ENCODE measurements at places on chromosomes 12 and 14.

GRCh38 chr14:29584992-29585391 lies 342.7 kb downstream of the PRKD1 start:
- no peak for DNase-seq

- no peak for DNase-seq
Observed at GRCh38 chr12:19245666-19246065, 116.1 kb downstream of the PLEKHA5 start.

- peak; percentile 22 for DNase-seq
Observed at GRCh38 chr14:21039585-21040369, 2.4 kb upstream of the RNASE7 start.

DNA sequence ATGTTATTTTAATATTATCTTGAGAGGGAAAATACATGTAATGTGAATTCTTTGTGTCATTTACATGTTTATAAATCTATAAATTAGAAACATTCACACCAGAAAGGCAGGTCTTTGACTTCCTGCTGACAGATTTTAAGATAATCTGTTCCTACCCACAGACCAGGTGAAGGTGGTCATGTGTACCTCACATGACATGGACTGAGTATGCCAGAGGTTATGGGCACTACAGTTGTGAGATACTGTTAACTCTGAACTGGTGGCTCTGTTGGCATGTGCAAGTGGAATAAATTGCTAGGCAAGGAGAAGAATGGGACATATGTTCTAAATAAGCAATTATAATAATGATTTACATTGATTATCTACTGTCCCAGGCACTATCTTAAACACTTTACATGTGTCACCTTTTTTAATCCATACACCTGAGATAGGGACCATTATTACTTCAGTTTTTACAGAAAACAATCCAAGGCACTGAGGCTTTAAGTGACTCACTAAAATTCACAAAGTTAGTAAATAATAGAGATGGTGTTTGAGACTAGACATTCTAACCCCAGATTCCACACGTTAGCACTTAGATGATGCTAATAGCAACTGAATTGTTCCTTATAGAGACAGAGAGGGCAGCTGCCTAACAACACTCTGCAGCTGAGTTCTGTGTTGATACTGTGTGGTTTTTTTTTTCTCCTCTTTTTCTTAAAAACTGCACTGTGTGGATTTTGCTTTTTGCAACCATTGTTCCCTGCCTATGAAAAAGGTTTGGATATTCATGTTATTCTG lies 23.8 kb downstream of the SLC16A7 start:
- no peak for DNase-seq

- DNase-seq = no peak
Observed at GRCh38 chr12:80100591-80100990, 1.3 kb downstream of the OTOGL start.

GRCh38 chr12:132886529-132887477 lies 602 bp downstream of the CHFR start:
- DNase-seq = no peak

- DNase-seq = no peak
Observed at GRCh38 chr14:72701605-72702004, 192.3 kb downstream of the DPF3 start.

- DNase-seq = no peak
Observed at GRCh38 chr12:120109570-120110267, 6.8 kb downstream of the RAB35 start.

GRCh38 chr14:69204753-69205152 lies 13.5 kb downstream of the EXD2 start:
- no peak for DNase-seq

DNA sequence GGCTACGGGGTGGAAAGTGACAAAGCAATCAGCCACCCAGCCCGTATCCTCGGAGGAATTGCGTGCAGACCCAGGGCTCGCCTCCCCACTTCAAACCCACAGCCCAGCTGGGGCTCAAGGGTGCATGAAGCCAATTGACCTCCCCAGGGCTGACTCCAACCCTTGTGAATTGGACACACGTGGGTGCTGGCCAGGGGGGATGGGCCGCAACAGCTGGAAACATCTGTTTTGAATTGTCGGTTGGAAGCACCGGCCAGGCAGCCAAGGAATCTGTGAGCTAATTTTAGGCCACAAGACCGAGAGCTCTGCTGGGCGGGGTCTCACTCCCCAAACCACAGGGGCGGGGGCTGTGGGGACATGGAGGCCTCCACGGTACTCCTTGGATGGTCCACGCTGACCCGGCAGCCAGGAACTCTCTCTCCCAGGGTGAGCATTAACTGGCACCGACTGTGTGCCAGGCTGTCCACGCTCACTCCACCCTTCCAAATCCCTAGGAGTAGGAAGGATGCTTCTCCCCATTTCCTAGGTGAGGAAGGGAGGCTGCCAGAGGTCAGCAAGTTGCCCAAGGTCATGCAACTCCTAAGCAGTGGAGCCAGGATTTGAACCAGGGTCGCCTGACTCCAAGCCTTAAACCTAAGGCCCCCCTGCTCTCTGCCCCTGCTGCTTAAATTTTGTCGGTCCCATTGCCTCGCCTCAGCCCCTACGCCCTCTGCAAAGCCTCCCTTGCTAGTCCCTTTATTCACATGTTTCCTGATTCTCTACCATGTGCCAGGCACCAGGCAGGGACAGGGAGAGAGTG lies 11.9 kb upstream of the TMEM119 start:
- DNase-seq = no peak

DNA sequence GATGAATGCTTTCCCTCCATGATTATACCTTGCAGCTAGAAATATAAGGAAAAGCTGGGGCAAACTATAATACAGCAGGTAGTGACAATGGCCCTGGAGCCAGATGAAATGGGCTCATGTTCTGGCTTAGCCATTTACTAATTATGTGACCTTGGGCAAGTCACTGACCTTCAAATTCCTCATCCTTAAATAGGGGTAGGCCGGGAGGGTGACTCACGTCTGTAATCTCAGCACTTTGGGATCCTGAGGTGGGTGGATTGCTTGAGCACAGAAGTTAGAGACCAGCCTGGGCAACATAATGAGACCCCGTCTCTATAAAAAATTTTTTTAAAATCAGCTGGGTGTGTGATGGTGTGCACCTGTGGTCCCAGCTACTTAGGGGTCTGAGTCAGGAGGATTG lies 155.4 kb downstream of the C12orf75 start:
- no peak for DNase-seq

DNA sequence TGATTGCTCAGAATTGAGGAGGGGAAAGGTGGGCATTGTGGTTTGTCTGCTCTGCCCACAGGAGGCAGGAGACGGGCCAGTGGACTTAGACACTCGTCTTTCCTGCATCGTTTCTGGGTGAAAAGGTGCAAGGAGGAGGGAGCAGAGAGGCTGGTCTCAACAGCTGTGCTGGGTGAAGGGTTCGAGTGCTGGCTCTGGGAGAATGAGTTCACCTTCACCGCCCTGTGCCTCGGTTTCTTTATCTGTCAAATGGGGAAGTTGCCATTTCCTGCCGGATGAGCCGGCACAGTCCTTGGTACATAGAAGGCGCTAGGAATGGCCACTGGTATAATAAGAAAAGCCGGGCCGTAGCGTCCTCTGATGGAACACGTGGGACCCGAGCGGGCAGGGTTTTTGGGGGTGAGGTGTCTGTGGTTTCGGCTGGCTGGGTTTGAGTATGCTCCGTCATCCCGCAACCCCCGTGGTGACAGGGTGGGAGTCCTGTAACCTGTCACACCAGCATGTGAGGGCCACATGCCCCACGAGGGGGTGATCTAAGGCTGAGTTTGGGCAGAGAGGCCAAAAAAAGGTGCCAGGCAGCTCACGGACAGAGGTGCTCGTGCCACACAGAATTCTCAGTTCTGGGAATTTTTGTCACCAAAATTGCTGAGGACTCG lies 7.3 kb downstream of the BCL7A start:
- DNase-seq = no peak

- DNase-seq = no peak
Observed at GRCh38 chr14:104096751-104097700, 11.5 kb downstream of the ASPG start.

GRCh38 chr12:2753536-2753935 lies 41.2 kb upstream of the FKBP4 start:
- DNase-seq = no peak

DNA sequence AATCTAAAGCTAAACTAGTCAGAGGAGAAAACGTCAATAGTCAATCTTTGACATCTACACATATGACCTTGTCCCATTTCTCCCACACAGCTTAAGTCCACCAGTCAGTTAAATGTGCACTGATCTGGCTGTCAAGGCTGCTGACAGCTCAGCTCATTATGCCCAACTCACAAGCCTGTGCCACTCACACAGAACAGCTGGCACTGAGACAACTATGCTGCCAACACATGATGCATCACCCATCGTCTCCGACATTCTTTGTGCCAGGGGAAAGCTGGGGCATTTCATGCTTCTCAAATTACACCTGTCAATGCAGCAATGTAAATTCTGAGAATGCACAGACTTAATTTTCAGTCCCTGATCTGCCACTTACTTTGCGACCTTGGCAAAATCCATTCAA lies 25.3 kb downstream of the GNS start:
- no peak for DNase-seq

- DNase-seq = no peak
Observed at GRCh38 chr14:55892906-55893305, 225.3 kb upstream of the PELI2 start.

DNA sequence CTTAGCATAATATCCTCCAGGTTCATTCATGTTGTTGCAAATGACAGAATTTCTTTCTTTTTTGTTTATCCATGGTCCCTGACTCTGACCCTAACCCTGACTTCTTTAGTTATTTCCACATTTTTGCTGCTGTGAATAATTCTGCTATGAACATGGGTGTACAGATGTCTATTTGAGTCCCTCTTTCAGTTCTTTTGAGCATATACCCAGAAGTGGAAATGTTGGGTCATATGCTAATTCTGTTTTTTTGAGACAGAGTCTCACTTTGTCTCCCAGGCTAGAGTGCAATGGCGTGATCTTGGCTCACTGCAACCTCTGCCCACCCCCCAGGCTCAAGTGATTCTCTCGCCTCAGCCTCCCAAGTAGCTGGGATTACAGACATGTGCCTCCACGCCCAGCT lies 33.1 kb downstream of the KNTC1 start:
- no peak for DNase-seq

DNA sequence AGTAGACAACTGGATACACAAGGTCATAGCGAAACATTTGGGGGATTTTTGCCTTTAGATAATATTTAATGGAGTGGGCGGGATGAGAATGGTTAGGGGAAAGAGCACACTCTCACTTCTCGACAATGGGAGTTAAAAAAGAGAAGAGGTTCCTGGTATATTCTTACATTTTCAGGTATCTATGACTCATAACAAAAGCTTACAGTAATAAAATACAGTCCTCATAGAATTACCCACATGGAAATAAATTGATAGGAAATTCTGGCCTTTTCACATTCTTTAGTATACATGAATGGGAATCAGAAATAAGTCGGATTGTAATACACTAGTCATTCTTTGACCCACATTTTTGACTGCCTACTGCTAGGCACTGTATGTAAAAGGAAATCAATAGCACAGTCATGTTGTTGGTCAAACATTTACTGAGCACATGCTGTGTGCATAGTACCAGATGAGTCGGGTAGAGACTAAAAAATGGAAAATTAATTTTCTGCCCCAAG lies 8.2 kb upstream of the CRADD start:
- DNase-seq = no peak

DNA sequence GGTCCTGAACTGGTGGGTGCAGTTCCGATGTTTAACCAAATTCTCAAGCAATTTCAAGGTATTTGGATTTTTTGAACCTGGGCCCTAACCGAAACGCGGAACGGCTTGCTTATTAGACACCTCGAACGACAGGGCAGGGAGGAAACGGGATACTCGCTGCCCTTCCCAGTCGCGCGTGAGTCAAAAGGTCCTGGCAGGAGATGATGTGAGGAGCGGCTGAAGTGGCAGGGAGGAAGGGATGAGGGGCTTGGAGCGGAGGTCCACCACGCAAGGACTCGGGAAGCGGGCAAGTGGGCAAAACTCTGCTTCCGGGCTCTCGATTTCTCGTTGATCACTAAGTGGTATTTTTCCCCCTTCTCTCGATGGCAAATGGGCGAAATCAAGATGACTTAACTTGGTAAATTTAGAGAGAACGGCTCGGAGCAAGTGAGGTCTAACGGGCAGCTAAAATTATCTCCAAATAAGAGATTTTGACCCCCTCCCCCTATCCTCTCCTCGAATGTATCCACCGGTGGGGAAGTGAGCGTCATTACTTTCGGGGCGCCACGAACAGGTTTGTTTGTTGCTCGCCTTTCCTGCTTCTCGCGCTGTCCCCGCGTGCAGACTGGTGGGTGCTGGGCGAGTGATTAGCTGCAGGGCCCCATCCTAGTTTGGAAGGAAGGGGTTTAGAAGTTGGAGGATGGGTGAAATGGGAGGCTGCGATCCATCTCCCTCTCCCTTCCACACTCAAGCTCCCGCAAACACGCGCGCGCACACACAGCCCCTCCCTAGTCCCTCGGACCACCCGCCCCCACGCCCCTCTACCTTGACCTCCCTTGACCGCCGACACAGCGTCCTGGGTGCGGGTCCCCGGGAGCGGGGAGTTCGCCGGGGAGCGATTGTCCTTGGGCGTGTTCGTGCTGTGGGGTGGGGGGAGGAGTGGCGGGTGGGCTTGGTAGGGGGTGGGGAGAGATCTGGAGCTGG lies 986 bp upstream of the NTF3 start:
- DNase-seq = no peak

DNA sequence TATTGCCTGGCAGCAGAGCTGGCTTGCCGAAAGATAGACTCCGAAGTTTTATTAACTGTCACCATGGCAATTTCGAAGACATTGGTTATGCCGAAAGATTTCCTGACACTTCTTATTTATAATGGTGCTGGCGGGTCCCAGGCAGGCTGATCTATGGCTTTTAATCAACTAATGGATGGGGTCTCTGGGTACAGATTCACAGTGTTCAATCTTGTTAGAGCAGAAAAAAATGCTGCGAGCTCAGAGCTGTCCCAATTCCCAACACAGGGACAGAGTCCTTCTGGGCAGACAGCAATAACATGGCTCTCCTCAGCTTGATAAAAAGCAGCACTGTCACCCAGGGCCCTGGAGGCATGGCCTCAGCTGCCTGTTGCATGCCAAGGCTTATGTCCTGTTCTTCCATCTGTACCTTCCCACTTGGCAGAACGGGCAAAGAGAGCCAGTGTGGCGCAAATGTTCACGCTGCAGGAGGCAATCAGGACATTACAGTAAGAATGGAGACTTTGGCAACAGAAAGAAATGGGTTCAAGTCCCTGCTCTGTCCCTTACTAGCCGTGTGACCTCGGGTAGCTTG lies 228.2 kb upstream of the PWP1 start:
- no peak for DNase-seq

DNA sequence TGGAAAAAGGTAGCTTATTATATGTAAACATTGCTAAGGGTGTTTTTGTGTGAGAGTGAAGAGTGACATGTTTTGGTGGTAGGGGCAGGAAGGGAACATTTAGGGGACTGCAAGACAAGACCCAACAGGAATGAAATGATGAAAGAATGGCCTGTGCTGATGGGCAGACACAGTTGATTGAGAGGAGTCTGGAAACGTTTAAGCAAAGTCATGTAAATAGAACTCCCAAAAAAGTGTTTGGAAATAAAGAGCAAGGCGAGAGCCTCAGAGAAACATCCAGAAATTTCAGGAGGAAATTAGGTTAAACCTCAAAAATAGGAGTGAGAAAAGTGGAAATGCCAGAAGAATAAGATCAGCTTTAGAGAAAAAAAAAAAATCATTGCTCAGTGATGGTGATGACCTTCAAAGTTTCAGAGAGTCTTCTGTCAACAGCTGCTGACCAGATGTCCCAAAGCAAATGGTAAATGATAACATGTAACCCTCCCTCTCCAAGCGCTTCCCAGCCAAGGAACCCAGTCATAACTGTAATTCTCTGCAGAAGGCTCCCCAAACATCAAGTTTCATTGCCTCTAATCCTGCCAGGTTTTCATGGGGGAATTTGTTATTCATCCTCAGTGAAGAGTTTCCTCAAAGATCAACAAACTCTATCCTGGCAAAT lies 223.2 kb upstream of the FAR2 start:
- DNase-seq = no peak

Data from GF-D8 (cell line).